ENCODE measurements at places on chromosomes 11 and 22. TPM values are rescaled to one million over a fixed set of nuclear protein-coding genes. Genes with fewer than 3 reads are reported as not detected.

Gene UPB1
- total RNA-seq: 0.16 TPM

GRCh38 chr11:120484722-120485121 lies 26.8 kb upstream of the GRIK4 start:
- no peak overlapping the region for H3K27ac ChIP-seq
- H3K27me3 ChIP-seq: no peaks in the 10 kb centered on the region
- DNase-seq: no peak
- H3K4me1 ChIP-seq: no peaks in the 10 kb centered on the region
- peaks cover 5% of the 10 kb centered on the region for H3K36me3 ChIP-seq
- no peak overlapping the region for H3K4me3 ChIP-seq

GRCh38 chr11:9633679-9634078 lies 30.2 kb upstream of the SWAP70 start:
- no peaks in the 10 kb centered on the region for H3K36me3 ChIP-seq
- no peak for DNase-seq
- no peak overlapping the region for H3K4me3 ChIP-seq
- no peaks in the 10 kb centered on the region for H3K4me1 ChIP-seq
- H3K27me3 ChIP-seq: no peaks in the 10 kb centered on the region
- no peak overlapping the region for H3K27ac ChIP-seq

Gene SMTNL1
- not detected for total RNA-seq

DNA sequence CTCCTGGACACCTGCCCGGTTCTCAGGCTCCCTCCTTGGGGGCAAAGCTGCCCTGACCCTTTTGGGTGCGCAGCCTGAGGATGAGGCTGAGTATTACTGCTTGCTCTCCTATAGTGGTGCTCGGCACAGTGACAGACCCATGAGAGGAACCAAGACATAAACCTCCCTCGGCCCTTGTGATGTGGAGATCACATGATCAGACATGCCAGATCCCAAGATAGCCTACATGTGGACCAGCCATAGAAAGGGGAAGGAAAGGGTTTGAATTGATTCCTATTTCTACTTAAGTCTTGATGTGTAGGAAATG lies 125.3 kb downstream of the VPREB1 start:
- no peaks in the 10 kb centered on the region for H3K4me1 ChIP-seq
- no peak overlapping the region for H3K27ac ChIP-seq
- no peak overlapping the region for H3K4me3 ChIP-seq
- no peaks in the 10 kb centered on the region for H3K36me3 ChIP-seq
- no peak for DNase-seq

- H3K4me3 ChIP-seq: no peak overlapping the region
- DNase-seq: no peak
- no peaks in the 10 kb centered on the region for H3K36me3 ChIP-seq
- H3K4me1 ChIP-seq: no peaks in the 10 kb centered on the region
- H3K27ac ChIP-seq: no peak overlapping the region
These were observed 29.6 kb upstream of the DNAJB13 start for GRCh38 chr11:73921180-73921579.

Gene OR52A1
- total RNA-seq: not detected

Gene MMP3
- total RNA-seq: 63.4 TPM

GRCh38 chr11:86177302-86177701 lies 67.3 kb upstream of the EED start:
- H3K27ac ChIP-seq: no peak overlapping the region
- H3K4me1 ChIP-seq: peaks cover 4% of the 10 kb centered on the region
- H3K36me3 ChIP-seq: no peaks in the 10 kb centered on the region
- DNase-seq: no peak
- H3K27me3 ChIP-seq: no peaks in the 10 kb centered on the region

GRCh38 chr11:102047305-102047924 lies at the start of gene CFAP300:
CFAP300 (plus strand) TSS chr11:102047437; CDS start chr11:102047471, 34 bp downstream.
- peak within 1 kb of the TSS; percentile 51 for H3K4me3 ChIP-seq
- H3K4me1 ChIP-seq: no peaks in the 10 kb centered on the region
- peak; percentile 76 for DNase-seq
- peak within 1 kb of the TSS; percentile 87 for H3K27ac ChIP-seq
- H3K36me3 ChIP-seq: no peaks in the 10 kb centered on the region
- no peaks in the 10 kb centered on the region for H3K27me3 ChIP-seq

DNA sequence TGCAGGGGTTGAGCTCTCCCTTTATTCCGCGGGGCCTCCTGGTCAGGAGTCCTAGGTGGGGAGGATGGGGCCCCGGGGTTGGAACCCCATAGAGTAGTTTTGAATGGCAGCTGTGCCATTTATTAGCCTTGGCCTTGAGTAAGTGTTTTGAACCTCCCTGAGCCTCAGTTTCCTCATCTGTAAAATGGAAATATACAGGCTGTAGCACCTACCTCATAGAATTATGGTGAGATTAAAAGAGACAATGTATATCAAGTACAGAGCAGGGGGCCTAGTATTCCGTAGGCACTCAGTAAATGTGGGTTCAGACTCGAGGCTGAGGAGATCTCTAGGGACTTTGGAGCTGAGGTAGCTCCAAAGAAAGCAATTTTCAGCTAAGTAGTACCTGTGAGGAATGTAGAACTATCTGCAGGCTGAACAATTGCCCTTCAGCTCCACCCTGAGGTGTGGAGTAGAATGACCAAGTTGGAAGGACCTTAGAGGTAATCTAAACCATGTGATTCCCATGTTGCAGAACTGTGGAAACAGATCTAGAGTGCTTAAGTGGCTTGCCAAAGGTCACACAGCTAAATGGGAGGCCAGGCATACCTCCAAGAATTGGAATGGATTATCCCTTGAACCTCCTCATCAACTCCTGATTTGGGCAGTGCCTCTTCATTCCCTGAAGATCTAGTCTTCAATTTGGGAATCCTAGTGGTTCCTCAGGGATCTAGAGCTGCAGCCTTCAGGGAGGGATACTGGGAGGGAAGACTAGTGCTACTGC lies 682 bp downstream of the PGAP2 start:
- peak overlapping the region; percentile 85 for H3K27ac ChIP-seq
- peaks cover 10% of the 10 kb centered on the region for H3K4me1 ChIP-seq
- H3K4me3 ChIP-seq: peak overlapping the region; percentile 89

DNA sequence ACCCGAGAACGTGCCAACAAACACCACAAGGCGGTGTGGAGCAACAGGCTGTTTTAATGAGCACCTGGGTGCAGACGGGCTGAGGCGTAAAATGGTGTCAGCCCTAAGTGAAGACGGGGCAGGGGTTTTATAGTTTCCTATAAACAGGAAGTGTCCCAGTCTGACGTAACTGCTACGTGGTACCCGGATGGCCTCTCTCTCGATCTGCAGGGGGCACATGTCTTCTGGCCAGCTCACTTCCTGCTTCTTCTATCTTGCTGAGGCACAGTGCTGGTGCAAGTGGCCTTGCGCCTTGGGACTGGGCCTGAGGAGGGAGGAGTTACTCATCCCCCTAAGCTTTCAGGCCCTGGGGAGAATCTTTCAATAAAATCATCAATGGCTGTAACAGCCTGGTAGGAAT lies 20.9 kb downstream of the OOSP3 start:
- H3K4me3 ChIP-seq: no peak overlapping the region
- H3K27me3 ChIP-seq: no peaks in the 10 kb centered on the region
- no peak for DNase-seq
- H3K27ac ChIP-seq: no peak overlapping the region

Gene NLRP14
- total RNA-seq: 0.29 TPM

Gene MMP13
- total RNA-seq: not detected

Gene COMMD9
- 61.6 TPM for total RNA-seq

GRCh38 chr11:104661471-104661870 lies 236.8 kb downstream of the CASP12 start:
- no peak for DNase-seq
- no peaks in the 10 kb centered on the region for H3K36me3 ChIP-seq
- no peak overlapping the region for H3K27ac ChIP-seq
- no peaks in the 10 kb centered on the region for H3K4me1 ChIP-seq

Gene STK33
- 2.4 TPM for total RNA-seq

Gene SCT
- total RNA-seq: not detected

- no peaks in the 10 kb centered on the region for H3K4me1 ChIP-seq
- no peaks in the 10 kb centered on the region for H3K36me3 ChIP-seq
- H3K27ac ChIP-seq: no peak overlapping the region
These were observed 2.5 kb upstream of the IGLL5 start for GRCh38 chr22:22884888-22885840.

- no peak for DNase-seq
- no peaks in the 10 kb centered on the region for H3K36me3 ChIP-seq
- no peak overlapping the region for H3K4me3 ChIP-seq
- H3K27me3 ChIP-seq: no peaks in the 10 kb centered on the region
- H3K4me1 ChIP-seq: peaks cover 13% of the 10 kb centered on the region
- peak overlapping the region; percentile 43 for H3K27ac ChIP-seq
These were observed 24.9 kb downstream of the CD44 start for GRCh38 chr11:35163702-35164496.

GRCh38 chr11:34508524-34508923 lies 5.1 kb downstream of the ELF5 start:
- H3K27ac ChIP-seq: no peak overlapping the region
- H3K4me1 ChIP-seq: no peaks in the 10 kb centered on the region
- H3K4me3 ChIP-seq: no peak overlapping the region
- no peak for DNase-seq
- no peaks in the 10 kb centered on the region for H3K36me3 ChIP-seq
- H3K27me3 ChIP-seq: no peaks in the 10 kb centered on the region

All from breast epithelium (tissue), 4 donors.